Effector memory CD8-positive, alpha-beta T cell (primary cell): ENCODE measurements at places on chromosomes 2 and 18.

GRCh38 chr2:47777277-47777937, 5.5 kb upstream of the MSH6 start:
- no peak for DNase-seq

DNA sequence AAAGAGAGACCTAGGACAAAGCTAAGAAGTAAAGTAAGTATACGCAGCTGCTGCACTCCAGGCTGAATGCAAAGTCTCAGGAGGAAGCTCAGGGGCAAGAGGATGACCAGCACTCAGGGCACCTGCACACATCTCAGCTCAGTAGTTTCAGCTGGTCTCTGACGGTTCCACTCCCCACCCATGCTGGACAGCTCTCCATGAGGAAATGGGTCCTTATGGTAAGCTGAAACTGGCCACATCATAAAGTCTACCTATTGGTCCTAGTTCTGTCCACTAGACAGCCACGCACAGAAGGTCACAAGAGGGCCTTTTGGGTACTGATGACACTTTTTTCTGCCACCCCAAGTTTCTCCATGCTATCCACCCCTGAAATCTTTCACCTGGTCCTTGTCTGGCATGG, 215.3 kb downstream of the TTC32 start:
- no peak for DNase-seq

GRCh38 chr2:23135481-23136100, 249.4 kb upstream of the KLHL29 start:
- DNase-seq: no peak

DNA sequence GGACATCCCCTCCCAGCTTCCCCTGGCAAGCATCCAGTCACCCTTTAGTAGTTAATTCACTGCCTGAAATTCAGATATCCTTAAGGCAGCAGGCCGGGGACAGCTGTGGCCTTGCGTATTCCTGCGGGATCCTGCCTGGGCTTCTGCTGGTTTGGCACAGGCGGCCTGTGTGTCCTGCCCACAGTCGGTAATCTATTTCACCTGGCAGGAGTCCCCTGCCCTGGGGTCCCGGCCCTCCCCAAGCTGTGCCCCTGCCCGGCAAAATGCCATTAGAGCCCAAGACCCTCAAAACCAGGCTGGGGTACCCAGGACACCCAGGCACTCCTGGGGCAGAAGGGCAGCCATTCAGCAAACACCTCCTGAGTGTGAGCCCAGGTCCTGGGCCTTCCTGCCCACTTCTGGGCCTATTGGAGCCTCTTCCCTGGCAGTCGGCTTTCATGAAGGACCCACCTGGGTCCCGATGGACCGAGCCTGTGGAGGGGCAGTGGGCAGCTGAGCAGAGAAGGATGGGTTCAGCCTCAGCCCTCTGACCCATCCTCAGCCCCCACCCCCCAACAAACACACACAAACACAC, 11.6 kb downstream of the CROCC2 start:
- DNase-seq: no peak

DNA sequence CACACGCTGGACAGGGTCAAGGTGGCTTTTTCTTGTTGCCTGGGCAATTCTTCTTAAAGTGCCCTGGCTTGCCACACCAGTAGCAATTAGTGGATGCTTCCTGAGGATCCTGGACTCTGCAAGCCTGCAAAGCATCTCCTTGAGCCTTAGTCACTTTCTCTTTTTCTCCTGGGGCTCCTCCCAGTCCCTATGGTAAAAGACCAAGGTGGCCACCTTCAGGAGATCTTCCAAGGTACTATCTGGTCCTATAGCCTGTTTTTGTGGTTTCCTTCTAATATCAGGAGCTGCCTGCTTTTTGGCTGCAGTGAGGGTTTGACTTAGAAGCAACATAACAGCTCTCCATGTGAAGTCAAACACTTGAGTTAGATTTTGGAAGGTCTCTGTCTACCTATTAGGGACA, 33.3 kb upstream of the GMCL1 start:
- no peak for DNase-seq

- DNase-seq: no peak
Observed at GRCh38 chr2:40285391-40285790, 166.5 kb downstream of the SLC8A1 start.

GRCh38 chr2:166764216-166764615, 124.1 kb upstream of the XIRP2 start:
- no peak for DNase-seq

- DNase-seq: no peak
Observed at GRCh38 chr2:99754210-99754609, 264.4 kb upstream of the REV1 start.

DNA sequence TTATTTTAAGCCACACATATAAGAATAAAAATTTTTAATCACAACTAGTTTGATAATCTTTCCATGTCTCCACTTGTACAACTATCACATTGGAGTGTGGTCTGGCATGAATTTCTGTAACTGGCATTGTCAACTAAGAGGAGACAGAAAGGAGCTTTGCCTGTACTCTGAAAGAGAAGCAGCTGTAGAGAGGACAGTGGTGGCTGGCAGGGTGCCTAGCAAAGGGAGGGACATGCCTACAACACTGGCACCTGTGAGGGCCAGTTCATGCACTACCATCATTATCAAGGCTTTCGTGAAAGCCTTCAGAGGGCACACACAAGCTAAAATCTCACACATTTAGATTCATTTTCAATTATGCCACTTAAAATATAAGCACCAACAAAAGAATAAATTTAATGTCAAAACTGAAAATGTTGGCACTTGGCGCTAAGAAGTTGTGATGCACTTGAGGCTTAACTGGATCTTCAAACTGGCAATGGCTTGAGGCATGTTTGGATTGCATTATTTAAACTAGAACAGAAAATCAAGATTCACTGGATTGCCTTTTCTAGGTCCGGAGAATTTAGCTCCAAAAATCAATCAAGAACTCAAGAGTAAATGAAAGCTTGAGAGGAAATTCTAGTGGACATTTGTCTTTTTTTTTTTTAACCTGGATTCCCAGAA, 238.6 kb downstream of the ZNF385B start:
- DNase-seq: no peak

GRCh38 chr2:160862226-160862625, 298.0 kb upstream of the TANK start:
- DNase-seq: no peak

- DNase-seq: no peak
Observed at GRCh38 chr18:42341423-42341822, 386.4 kb downstream of the PIK3C3 start.

DNA sequence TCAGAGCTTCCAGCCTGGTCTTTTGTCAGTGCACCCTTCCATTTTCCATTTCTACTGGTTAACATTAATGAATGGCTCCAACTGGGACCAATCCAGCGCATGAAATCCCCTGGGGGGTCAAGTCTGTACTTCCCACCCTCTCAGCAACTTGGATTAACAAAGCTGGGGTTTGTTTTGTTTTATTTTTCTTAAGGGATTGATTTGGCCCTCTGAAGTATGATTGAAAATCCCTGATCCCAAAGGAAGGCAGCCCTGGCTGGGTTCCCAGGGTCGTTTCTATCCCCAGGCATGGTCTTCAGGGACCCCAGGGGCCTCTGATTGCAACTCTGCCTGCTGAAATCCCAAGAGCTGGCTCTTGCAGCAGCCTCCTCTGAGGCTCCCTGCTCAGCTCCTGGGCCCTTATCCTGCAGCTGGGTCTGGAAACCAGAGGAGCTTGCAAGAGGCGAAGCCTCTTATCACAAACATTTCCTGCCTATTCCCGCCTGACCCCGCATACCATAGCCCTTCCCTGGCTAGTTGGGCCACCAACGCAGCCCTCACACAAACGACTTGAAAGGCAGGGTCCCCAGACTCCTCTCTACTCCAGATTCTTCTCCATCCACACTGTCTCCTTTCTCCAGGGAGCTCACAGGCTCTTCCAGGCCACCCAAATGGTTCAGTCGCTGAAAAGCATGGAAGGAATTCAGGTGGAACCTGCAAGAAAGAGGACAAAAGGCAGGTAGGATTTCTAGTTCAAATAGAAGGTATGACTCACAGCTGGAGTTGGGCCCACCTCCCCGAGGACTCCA, 109.7 kb upstream of the PKDCC start:
- DNase-seq: no peak

GRCh38 chr2:19461504-19462255, 103.3 kb upstream of the OSR1 start:
- no peak for DNase-seq

- DNase-seq: no peak
Observed at GRCh38 chr2:141522048-141522447, 608.8 kb downstream of the LRP1B start.

- DNase-seq: no peak
Observed at GRCh38 chr18:45107425-45107824, 426.7 kb downstream of the SETBP1 start.

GRCh38 chr18:36031407-36031806, 36.0 kb downstream of the RPRD1A start:
- DNase-seq: no peak

- DNase-seq: no peak
Observed at GRCh38 chr18:50193796-50194630, 934 bp downstream of the MYO5B start.

- no peak for DNase-seq
Observed at GRCh38 chr2:95001701-95002100, 23.8 kb upstream of the MAL start.

GRCh38 chr2:54999182-54999581, 51.1 kb downstream of the RTN4 start:
- DNase-seq: no peak

DNA sequence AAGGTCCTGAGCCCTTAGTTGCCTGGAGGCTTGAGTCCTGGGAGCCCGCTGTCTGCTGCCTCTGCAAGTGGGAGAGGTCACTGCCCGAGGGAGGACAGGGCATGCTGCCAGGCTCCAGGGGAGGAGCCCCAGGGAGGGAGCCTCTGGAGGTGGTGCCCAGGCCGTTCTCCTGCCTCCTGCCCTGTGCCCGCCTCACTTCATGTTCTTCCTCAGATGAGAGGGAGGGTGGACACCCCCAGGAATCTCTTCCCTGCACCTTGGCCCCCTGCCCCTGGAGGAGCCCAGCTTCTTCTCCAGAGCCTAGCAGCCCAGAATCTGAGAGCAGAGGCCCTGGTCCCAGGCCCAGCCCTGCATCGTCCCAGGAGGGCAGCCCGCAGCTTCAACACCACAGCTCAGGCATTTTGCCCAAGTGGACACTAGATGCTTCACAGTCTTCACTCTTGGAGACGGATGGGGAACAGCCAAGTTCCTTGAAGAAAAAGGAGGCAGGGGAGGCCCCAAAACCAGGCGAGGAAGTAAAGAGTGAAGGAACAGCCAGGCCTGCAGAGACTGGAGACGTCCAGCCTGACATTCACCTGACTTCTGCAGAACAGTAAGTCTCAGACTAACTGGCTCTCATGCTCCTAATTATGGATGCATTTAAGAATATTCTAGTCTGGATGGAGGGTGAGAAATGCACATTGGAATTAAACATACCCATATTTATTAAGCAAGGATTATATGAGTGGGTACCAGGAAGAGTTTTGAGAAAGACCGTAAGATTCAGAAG, 12.1 kb downstream of the PSD4 start:
- DNase-seq: no peak

DNA sequence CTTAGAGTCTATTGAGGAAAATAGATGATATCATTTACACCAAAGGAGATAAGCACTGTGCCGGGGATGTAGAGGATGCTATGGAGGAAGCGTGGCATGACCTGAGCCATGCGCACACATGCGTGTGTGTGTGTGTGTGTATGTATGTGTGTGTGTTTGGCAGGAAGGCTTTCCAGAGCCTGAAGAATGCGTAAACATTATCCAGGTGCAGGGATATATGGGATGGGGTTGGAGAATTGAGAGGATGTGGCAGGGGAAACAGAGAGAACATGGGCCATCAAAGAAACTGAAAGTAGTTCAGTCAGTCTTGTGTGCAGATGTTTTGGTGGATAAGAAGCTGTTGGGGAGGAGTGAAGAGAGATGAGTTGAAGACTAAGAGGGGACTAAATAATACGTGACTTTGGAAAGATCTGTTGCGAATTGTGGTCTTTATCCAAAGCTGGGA, 9.3 kb upstream of the STAT1 start:
- DNase-seq: no peak
